Caki2 (cell line): ENCODE measurements at places on chromosomes 1 and 21.

DNA sequence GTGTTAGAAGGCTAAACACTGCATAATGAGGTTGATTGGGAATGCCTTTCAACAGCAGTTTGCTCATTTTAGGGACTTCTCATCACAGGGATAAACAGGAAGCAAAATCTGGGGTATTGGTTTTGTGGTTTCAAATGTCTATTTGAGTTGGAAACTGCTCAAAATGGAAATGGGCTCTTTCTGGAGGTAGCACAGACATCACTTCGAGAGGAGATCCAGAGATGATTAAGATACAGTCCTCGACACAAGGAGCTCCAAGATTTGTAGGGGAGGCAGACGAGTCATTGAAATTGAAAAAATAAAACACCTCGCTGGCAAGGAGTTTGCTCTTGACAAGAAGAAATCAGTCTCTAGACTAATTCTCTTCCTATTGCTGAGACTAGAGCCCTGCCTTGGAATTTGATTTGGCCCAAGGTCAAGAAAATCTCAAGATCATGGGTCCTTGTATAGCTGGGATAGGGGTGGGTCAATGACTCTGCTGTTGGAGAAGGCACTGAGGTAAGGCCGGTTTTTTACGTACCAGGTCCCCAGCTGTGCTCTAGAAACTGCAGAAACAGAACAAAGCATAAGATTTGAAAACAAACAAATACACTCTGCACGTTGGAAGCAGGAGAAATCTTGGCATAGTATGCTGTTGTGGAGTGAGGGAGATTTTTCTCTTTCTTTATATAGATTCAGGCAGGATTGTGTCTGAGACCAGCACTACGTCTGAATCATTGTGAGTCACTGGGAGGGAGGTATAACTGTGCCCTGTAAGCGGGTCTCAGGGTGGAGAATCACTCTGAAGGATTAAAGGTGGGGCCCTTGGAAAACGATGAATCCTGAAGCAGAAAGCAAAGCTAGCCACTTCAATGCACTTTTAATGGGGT, 17.7 kb upstream of the KLHDC8A start:
- peak; percentile 47 for DNase-seq

DNA sequence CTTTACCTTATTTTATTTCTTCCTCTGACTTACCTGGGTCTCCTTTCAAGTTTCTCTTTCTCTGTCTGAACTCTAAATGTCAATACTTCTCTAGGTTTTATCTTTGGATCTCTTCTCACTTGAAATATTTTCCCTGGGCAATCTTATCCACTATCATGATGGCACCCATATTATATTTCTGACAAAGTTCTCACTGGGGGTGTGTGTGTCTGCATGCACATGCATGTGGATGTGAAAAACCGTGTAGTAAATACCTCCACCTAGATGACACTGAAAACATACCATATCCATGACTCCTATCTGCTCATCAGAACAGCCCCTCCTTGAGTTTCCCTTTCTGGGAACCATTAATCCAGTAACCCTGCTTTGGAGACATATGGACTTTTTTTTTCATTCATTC, 30.9 kb downstream of the DNASE2B start:
- DNase-seq = no peak

- DNase-seq = no peak
Observed at GRCh38 chr1:41943717-41944116, 25.0 kb upstream of the HIVEP3 start.

- DNase-seq = no peak
Observed at GRCh38 chr1:168964478-168964877, 142.0 kb upstream of the ATP1B1 start.

- no peak for DNase-seq
Observed at GRCh38 chr1:235635938-235636662, 13.5 kb downstream of the GNG4 start.

DNA sequence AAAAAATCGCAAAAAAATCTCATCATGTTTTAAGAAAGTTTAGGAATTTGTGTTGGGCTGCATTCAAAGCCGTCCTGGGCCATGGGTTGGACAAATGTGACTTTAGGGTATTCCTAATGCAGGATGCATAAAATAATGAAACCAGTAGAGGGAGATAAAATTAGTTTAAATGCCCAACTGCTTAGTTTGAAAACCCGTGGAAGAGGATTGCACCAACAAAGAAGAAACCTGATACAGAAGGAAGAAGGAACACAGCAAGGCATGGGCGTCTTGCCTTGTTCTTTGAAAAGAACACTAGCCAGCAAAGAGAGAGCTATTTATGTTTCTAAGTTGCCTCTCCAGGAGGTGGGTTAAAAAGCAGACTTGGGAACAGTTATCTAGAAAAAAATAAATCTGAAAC, 37.9 kb downstream of the WDR3 start:
- DNase-seq = no peak

- DNase-seq = no peak
Observed at GRCh38 chr21:33943293-33943692, 27.7 kb upstream of the ATP5PO start.

DNA sequence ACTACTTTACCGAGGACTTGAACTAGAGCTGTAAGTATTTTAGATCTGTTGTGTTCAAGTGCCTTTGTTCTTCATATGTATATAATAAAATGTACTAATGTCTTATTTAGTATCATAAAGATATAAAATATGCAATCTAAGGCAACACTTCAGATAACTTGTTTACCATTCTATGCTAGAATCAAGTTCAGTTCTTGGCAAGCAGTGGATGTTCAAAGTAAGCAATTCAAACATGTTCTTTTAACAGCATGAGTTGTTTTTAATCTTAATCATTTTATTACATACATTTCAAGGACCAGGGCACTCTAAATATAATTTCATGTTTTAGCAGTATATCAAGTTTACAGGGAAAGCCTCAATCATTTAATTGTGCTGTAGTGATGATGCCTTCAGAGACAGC, 47.0 kb downstream of the ZC3H11B start:
- no peak for DNase-seq

GRCh38 chr1:233959102-233959501, 54.6 kb downstream of the SLC35F3 start:
- DNase-seq = no peak

DNA sequence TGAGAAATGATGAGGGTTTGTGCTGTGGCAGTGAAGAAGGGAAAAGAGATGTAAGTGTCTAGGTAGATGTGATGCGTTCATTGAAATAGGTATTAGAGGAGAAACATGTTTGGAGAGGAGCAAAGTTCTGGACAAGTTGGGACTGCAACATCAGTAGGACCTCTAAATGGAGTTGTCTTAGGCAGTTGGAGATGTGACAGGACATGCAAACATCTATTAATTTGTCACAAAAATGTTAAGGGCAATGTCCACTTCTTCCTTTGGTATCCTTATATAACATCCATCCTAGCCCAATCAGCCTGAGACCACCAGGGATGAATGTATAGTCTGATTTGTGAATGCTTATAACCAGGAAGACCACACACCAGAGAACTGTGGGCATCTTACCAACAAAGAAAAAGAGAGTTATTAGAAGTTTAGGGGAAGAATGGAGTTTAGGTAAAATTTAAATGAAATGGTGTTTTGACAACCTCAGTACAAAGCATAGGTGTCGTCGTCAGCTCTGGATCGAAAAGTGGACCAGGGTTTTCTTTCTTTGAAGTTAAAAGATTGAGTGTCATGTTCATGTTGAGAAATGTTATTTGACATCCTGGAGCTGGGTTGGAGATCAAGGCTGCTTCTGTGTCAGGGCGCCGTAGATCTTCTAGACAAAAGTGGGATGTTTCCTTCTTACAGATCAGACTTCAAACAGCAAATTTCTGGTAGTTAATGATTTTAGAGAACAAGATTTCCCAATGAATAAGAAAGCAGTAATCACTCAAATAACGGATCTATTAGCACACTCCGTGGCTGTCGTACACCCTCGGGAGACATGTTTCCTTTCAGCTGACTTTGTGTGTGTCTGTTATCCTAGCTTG, 8.7 kb downstream of the COA6 start:
- DNase-seq = no peak
